Activated T-cell treated with anti-CD3 and anti-CD28 coated beads, Interleukin-2, amount 50 U/mL, for 48 hours (primary cell): ENCODE measurements at places on chromosomes 3 and 15.

GRCh38 chr15:60179786-60180391 lies 175.8 kb downstream of the FOXB1 start:
- DNase-seq = no peak

GRCh38 chr15:89144491-89144890 lies 56.2 kb downstream of the ABHD2 start:
- DNase-seq = no peak

GRCh38 chr3:158100681-158101080 lies 5.5 kb downstream of the SHOX2 start:
- DNase-seq = no peak

DNA sequence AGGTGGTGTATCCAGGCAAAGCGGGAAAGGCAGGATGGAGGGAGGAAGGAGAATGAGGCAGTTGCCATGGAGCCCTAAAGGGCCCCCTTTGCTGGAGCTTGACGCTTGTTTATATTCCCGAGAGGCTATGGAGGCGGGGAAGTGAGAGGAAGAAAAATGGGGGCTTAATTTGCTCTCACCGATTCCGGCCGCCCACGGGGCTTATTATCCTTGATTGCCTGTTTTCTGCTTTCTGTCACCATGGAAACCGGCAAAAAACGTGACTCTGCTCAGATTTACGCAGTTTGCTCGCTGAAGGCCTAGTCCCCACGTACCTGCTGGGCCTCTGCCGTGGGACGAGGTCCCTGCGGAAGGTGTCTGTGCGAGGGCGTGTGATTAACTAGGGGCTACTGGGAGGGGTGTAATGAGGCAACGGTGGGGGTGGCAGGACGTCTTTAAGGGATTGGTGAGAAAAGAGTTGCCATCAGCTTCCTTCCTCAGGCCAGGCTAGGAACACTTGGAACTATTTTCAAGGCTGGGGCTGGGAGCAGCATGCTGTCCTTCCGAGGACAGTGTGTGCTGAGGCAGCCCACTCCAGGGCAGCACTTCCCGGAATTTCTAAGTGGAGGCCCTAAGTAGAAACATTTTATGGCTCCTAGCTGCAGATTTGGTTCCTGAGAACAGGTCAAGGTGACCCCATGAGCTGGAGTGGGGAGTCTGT lies 110.8 kb upstream of the NDN start:
- DNase-seq = no peak

DNA sequence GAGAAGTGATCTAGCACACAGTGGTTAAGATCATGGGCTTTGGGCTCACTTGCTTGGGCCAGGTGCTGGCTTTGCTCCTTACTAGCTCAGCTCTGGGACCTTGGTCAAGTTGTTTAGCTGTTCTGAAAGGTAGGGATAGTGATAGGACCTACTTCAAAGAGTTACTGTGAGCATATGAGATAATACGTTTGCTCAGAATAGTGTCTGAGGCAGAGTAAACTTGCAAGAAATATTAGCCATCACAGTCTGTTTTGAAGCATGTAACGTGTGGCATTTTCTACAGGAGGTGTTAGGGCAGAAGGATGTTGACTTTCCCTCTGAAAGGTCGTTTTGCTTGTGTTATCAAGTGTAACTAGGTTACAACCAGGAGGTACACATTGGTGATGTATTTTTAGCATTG lies 34.5 kb upstream of the NFKBIZ start:
- no peak for DNase-seq

- no peak for DNase-seq
Measured at GRCh38 chr15:64931381-64931780, 19.7 kb downstream of the ANKDD1A start.

DNA sequence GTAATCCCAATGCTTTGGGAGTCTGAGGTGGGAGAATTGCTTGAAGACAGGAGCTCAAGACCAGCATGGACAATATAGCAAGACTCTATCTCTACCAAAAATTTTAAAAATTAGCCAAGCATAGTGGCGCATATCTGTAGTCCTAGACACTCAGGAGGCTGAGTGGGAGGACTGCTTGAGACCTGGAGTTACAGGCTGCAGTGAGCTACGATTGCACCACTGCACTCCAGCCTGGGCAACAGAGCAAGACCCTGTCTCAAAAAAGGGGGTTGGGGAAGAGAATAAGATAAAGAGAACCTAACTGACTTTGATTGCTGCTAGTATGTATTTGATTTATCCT lies 755 bp downstream of the CD200R1 start:
- DNase-seq = no peak
